ENCODE measurements at places on chromosomes 6 and 20. TPM values are rescaled to one million over a fixed set of nuclear protein-coding genes. Genes with fewer than 3 reads are reported as not detected.

DNA sequence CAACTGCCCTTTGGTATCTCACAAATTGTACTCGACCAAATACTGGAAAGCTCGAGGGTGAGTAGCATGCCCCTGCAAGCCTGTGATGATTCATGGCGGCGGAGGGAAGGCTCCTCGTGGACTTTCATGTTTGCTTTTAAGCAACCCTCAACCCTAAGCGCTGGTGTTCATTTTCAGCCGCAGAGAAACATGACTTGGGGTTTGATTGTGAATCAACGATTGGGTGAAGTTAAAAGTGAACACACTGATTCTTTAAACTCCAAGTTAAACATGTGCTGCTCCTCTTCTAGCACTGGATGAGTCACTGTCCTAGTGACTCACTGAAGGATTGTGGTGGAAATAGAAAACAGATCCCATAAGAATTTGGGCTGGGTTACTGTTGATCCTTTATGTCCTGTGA, 8.3 kb downstream of the CD109 start:
- DNase-seq, result no peak

DNA sequence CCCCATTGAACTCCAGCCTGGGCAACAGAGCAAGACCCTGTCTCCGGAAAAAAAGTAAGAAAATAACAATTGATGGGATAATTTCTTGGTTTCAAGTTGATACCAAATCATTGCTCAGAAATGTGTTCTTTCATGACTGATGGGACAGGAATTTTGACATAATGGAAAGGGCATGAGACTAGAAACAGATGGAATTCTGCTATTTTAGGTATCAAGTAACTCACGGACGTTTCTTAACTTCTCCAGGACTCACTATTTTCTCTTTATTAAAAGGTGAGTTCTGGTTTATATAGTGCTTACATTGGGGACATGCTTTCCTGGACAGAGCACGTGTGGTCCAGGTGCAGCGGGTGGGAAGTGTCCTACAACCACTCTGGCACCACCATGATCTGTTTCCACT, 6.0 kb upstream of the DSP start:
- no peak for DNase-seq

DNA sequence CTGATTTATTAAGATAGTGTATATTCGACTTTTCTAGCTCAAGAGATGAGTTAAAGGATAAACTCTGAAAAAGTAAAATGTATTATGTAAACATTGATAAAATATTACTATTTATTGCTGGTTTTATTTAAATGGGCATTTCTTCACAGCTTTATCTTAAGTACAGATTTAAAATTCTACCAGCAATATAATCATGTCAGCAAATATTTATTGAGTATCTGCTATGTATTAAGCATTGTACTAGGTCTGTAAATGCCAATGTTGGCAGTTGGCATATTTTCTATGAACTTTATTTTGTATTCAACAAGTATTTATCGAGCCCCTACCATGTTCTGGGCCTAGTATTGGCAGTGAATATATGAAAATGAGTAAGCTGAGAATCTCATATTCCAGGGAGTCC, 231.0 kb downstream of the FARS2 start:
- DNase-seq, result no peak

DNA sequence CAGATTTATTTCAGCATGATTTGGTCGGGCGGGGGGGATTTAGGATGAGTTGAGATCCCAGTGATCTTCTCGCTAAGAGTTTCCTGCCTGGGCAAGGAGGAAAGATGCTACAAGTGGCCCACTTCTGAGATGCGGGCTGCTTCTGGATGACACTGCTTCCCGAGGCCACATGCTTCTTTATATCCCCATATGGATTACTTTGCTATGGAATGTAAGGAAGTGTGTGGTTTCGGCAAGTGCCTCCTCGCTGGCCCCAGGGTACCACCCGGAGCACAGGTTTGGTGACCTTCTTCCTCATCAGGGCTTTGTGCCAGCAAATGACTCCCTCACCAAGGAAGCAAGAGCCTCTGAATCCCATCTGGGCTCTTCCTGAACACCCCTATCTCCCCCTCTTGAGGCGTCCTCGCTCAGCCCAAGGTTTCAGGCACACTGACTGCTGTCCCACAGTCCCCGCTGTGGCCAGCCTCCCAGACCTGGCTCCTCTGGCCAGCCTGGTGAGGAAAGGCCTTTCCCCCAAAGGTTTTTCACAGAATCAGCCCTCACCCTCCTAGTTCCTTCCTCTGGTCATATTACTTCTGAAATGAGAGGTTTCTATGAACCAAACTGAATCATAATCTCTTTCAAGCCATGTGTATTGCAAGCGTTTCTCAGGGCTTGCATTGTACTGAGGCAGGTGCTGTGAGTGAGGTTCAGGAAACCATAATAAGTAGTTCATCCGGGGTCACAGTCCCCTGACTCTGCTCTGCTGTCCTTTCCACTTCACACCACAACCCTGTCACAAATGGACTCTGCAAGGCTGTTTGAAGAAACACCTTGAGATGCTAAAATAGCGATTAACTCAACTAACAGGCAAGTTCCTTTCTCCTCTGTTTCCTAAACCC, 41.7 kb upstream of the IL17A start:
- no peak for DNase-seq

- DNase-seq, result no peak
These were observed 100.7 kb upstream of the SCP2D1 start for GRCh38 chr20:18712882-18713281.

GRCh38 chr6:123215211-123215610, 219.2 kb downstream of the CLVS2 start:
- DNase-seq, result no peak

DNA sequence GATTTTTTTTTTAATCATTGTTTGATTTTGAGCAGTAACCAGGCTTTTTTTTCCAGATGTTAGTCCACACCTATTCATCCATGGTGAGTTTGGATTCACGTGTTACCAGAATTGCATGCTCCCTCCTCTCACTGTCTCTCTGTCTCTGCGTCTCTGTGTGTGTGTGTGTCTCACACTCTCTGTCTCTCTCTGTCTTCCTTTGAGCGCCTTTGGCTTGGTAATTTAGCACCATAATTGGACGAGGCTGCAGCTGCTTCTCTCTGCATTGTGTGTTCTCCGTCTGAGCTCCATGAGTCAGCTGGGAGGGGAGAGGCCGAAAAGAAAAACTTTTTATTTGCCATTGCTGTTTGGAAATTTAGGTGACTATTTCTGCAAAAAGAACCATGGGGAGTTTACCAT, 3.4 kb downstream of the TFAP2B start:
- DNase-seq, result no peak

DNA sequence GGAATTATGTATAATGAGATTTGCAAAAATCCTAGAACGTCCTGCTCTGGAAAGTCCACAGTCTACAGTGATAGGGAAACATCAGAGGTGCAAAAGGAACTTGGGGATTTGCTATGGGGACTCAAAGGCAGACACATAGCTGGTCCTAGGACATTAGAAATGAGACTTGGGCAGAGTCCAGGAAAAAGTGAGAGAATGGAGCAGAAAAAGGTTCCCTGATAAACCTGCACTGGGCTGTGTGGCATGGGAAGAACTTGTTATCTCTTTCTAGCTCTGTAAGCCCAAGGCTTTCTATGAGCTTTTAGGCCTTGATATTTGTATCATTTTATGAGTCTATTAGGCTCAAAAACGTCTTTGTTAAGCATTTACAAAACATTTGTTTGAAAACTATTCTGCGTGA, 15.2 kb downstream of the PRND start:
- DNase-seq, result no peak

DNA sequence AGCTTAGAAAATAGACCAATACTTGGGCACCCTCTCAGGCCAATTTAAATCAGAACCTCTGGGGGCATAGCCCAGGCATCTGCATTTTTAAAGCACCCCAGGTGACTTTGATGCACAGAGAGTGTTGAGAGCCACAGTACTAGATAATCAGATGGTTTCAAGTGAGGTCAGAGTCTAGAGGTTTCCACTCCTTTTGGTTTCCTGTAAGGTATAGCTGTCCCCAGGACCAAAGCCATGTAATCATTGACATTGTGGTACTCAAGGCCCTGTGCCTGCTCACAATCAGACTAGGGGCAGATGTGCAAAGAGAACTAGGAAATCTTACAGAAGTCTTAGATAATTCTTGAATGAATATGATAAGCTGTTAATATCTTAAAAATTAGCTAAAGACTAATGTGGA, 9.1 kb downstream of the FILIP1 start:
- DNase-seq, result no peak

GRCh38 chr6:53627391-53628218, 38.0 kb downstream of the KLHL31 start:
- no peak for DNase-seq

The HBS1L gene
- total RNA-seq, result 55.5 TPM

The ENPP5 gene
- total RNA-seq, result 2.2 TPM

The TSPO2 gene
- total RNA-seq, result not detected

The SH3BGRL2 gene
- total RNA-seq, result 50.9 TPM

The UBD gene
- 2.9 TPM for total RNA-seq

The RUNX2 gene
- total RNA-seq, result 7.3 TPM

The METTL24 gene
- total RNA-seq, result 0.96 TPM

Measured in breast epithelium (tissue), 4 donors.